Adipocyte (in vitro differentiated cells): ENCODE measurements at places on chromosomes 6 and 20.

GRCh38 chr6:128515550-128516513 is 4.6 kb downstream of the PTPRK start:
- DNase-seq, result peak; percentile 57

DNA sequence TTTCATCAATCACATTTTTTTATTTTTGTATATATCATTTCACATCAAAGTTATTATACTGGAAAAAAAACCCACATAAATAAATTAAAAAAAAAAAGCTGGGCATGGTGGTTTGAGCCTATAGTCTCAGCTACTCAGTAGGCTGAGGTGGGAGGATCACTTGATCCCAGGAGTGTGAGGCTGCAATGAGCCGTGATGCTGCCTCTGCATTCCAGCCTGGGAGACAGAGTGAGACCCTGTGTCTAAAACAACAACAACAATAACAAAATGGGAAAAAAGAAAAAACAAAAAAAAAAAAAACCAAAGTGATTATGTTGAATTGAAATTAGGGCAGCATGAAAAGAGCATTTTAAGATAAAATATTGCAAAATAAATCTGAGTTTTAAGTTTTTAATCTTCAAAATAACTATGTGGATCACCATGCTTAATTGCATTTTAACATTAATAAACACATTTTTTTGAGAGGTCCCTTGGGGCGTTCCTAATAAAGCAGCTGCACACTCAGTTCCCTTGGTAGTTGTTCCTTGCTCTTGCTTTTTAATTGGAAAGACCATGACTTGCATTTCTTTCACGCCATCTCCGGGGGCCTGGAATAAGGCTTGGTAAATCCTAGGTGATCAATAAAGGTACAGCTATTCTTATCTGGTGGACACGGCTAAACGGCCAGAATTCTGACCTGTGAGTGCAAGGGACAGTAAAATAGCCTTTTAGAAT is 15.1 kb downstream of the NOX3 start:
- no peak for DNase-seq

DNA sequence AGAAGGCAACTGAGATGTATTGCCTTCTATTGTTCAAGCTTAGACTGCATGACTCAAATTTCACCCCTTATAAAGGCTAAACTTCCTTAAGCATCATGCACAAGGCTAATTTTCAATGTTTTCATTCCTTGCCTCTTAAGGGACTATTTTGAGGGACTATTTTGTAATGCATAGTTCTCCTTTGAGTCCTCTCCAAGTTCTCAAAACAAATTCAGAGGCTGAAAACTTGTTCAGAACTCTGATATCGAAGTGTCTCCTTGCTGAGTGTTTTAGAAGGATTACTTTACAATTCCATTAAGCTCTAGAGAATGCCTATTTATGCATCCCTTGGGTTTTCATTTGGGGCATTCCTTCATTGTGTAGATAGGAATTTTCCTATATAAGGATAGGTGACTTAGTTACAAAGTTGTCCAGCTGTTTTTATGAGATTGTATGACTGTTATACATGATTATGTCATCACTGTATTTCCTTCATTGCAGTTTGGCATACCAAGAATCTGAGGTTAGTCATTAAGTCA is 41.7 kb downstream of the COL19A1 start:
- DNase-seq, result peak; percentile 83

DNA sequence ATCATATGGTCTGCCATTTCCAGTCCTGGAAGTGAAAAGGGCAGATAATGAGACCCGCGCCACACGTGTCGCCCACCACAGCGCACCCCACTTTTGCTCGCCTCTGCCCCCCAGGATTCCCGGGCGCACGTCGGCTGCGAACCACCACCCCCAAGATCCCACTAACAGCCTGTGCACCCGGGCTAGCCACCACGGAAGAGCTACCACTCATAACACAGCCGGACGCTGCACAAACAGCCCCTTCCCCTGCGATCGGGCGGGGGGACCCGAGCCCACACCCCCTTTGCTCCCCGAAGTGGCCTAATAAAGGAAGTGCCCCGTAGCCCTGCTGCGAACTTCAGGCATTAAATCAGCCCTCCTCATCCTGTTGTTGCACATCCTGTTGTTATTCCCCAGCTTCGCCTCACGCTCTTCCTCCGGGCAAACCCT is 506 bp downstream of the CITED2 start:
- DNase-seq, result no peak

- no peak for DNase-seq
These were observed 215.1 kb upstream of the QKI start for GRCh38 chr6:163199371-163199770.

DNA sequence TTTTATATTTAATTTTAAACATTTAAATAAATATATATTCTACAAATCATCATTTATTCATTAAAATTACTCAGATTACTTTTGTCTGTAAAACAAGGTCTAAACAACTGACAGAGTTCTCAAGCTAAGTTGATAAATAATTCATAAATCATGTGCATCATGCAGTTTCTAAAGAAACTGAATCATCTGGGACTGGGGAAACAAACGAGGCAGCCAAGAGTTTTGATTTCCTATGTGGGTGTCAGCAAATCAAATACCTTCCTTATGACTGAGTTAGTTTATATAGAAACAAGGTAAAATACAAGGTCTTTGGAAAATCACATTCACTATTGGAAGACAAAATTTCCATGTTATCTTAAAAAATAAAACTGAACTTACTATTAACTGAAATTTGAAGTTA is 149.9 kb upstream of the BEND6 start:
- peak; percentile 60 for DNase-seq

GRCh38 chr6:41256383-41256782 is 28.2 kb downstream of the TREML4 start:
- no peak for DNase-seq

GRCh38 chr20:15482525-15482924 is 1090.7 kb downstream of the KIF16B start:
- no peak for DNase-seq

DNA sequence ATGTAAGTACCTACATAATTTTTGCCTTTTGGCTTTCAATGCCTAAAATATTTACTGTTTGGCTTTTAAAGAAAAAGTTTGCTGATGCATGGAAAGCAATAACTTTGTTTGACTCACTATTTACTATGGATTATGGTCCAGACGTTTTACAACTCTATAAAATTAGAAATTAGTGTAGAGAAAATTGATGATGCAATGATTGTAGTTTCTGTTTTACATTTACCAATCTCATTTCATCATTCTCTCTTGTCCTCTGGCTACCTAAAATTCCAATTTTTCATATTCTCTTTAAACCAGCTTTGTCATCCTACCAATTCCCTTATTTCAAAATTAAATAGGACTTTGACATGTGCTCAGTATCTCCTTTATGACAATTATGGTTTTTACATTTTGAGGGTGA is 131.0 kb downstream of the IMPG1 start:
- no peak for DNase-seq

GRCh38 chr6:43559328-43559727 is 16.5 kb downstream of the XPO5 start:
- DNase-seq, result no peak

DNA sequence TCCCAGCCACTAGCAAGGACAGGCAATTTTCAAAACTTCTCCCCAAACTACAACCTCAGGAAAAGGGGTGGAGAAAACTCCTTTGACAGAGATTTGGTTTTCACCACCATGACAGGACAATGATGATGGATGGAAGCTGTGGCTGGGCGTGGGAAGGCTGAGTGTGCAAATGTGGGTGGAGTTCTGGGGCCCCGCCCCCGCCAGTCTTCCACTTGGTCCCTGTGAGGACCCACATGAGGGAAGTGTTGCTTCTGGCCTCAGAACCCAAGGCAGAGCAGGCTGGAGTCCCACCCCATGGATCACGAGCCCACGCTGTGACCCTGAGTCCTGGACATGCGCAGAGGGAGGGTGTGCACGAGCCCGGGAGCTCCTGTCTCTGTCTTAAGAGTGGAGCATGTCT is 21.5 kb upstream of the MRGBP start:
- DNase-seq, result no peak

DNA sequence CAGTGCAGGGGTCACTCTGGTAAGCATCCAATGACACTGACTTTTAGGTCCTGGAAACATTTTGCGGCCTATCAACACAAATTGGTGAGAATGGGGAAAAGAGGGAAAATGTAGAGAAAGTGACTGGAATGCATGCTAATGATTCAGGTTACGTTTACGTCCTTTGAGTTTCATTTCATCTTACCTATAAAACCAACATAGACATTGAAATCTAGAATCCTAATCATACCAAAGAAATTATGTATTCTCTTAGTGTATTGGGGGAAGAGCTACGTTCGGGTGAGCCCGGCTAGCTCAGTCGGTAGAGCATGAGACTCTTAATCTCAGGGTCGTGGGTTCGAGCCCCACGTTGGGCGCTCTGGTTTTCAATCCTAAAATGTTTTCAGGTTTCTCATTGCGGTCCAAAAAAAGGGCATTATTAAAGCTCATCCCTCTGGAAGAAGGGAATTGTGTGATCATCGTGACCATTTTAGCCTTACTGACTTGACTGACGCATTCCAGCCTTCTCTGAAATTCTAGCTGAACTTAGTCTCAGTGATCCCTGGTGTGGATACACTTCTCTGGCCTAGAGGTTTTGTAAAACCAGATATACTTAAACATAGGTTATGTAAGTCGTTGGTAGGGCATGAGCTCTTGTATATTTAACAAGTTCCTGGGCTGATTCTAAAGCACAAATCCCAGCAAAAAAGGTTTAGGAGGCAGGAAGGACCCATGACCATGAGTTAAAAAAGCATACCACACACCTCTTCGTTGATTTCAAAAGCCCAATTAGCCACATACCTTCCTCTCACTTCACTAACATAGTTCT is 18.3 kb downstream of the HMGN4 start:
- DNase-seq, result peak; percentile 86

DNA sequence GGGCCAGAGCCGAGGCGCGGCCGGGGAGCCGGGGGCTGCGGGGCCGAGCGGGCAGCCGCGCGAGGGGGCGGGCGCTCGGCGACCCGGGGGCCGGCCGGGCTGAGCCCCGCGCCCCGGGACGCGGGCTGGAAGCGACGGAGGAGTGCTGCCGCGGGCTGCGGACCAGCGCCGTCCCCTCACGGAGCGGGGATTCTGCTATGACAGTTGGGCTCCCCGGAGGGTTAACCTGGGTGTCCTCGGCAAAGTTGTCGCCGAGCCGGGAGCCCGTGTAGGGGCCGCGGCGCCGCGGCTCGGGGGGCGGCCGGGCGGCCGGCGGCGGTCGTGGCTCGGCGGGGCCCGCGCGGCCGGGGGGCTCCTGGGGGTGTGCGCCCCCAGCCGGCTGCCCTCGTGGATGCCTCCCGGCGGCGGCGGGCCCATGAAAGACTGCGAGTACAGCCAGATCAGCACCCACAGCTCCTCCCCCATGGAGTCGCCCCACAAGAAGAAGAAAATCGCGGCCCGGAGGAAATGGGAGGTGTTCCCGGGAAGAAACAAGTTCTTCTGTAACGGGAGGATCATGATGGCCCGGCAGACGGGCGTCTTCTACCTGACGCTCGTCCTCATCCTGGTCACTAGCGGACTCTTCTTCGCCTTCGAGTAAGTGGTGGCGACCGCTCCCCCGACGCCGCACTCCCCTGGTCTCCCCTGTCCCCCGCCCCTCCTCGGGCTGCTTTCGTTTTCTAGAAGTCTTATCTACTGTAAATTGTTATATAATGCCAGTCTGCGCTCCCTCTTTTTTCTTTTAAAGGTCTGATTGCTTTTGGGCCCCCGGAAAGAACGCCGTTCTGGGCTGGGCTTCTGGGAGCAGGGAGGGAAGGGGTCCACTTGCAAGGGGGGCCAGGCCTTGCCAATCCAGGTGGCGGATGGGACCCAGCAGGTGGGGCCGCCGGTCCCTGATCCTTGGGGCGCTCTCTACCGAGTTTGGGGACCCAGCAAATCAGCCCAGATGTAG is 936 bp downstream of the ZDHHC14 start:
- DNase-seq, result peak; percentile 79

DNA sequence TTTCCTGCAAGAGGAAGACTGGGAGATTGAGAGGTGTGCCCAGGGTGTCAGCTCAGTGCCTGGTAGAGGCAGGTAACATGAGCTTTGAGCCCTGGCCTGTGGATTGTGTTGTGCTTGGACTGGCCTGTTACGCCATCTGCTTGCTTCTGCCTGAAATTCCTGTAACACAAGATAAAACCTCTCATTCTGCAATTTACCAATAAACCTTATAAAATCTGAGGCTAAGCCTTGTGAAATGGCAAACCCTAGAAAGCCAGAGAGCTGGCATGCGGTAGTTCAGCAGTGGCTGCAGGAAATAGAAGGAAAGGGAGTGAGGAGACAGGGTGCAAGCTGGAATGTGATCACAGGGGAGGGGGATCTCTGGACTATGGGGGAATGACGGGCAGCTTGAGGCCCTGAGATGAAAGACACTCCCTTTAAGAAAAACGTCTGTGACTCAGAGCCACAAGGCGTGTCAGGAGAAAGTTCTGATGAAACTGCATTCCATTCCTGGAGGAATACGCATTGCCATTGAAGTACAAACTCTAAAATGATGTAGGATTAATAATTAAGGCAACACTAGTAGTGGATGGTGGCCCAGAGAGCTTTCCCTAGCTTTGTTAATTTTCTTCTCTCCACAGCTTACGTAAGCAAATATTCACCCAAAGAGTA is 26.3 kb upstream of the TFAP2A start:
- peak; percentile 96 for DNase-seq

- DNase-seq, result peak; percentile 25
These were observed 95.4 kb downstream of the TMEM170B start for GRCh38 chr6:11632795-11633511.

- DNase-seq, result peak; percentile 65
These were observed 599 bp upstream of the PSORS1C1 start for GRCh38 chr6:31113861-31114540.

GRCh38 chr20:62453186-62453808 is 22.5 kb downstream of the GATA5 start:
- no peak for DNase-seq

DNA sequence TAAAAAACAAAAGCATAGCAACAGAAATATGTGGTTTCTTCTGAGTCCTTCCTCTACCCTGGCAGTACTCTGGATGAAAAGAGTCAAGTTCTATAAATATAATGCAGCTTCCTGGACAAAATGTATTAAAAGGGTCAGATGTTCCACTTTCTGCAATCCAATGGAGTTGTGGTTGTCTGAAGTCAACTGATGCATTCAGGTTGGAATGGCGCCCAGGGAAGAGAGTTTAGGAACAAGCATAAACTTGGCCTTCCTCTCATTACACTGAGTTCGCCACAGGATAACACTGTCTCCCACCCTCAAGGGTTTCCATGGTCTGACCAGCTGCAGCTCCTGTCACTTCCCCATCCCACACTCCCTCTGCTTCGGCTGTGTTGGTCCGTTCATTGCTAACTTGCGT is 66.4 kb downstream of the PLEKHG1 start:
- DNase-seq, result peak; percentile 4

- DNase-seq, result peak; percentile 3
These were observed 172.8 kb downstream of the KLHL32 start for GRCh38 chr6:97097068-97098047.

- DNase-seq, result peak; percentile 61
These were observed 5.5 kb downstream of the REV3L start for GRCh38 chr6:111477481-111477938.
